Hematopoietic multipotent progenitor cell treated with erythropoietin and hydrocortisone succinate and interleukin-3 and kit ligand, for 4 days (in vitro differentiated cells): ENCODE measurements at places on chromosomes 6 and 20.

- no peak for DNase-seq
These were observed 14.5 kb downstream of the LGSN start for GRCh38 chr6:63305277-63305676.

DNA sequence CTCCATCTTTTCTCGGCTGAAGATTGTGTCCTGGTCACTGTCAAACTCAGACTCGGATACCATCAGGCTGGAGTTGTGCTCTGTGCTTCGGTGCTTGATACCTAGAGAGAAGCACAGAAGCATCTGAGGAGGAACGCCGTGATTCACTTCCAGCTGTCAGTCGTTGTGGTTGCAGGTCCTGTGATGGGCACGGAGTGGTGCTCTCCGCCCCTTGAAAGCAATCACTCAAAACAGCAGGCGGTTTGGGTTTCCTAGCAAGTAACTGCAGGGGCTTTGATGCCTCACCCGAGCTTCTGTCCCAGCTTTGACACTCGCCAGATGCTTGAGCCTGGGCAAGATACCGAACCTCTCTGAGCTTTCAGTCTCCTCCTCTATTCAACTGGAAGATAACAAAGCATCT, 52.5 kb downstream of the ALDH5A1 start:
- DNase-seq, result peak; percentile 43

DNA sequence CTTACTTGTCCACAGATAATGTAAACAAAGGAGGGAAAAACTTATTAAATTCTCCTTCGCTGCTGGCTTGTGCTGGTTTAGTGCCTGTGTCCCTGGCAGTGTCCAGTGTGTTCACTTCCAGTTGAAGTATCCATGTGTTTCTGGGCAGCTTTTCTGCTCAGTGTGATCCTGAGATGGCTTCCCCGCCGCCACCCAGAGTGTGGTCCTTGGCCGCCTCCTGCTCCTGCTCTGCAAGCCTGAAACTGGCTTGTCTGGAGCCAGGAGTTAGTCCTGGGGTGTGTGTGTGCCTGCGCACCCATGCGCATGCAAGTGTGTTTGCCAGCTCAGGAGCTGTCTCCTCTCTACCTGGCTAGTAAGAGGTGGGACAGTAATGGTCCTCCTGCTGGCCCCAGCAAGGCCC, 7.2 kb downstream of the BTBD3 start:
- DNase-seq, result no peak

DNA sequence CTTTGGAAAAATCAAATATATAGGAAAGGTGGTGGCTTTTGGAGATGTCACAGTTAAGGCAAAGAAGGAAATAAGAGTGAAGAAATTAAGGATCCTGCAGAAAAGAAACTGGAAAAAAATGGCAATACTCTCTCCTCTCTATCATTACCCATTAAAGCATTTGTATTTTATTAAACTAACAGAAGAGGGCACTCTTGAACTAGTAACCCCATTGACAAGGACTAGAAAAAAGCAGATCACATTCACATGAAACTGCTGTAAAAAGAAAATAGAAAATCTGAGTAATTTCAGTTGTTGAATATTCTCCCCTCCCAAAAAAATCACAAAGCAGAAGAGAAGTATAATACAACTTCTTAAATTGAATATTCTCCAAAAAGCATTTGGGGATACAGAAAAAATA, 104.1 kb upstream of the SLC35B3 start:
- peak; percentile 23 for DNase-seq

GRCh38 chr20:25237610-25238318, 10.1 kb upstream of the PYGB start:
- peak; percentile 43 for DNase-seq

DNA sequence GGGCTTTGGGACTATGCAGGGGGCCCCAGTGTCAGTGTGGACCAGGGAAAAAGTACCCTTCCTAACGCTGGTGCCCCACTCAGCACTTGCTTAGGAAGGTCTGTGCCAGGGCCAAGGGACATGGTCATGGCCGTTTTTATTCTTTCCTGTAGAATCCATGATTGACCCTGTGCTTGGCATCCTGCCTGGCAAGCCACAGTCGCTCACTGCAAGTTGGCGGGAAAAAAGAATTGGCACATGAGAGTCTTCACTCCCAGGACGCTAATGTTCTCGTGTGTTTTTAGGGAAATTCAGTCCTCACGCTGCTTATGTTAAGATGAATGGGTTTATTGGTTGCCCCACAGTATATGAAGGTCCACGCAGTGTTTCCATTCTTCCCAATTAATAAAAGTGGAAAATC, 253.4 kb downstream of the CDH4 start:
- DNase-seq, result no peak

GRCh38 chr20:37456948-37457347, 64.1 kb upstream of the NNAT start:
- no peak for DNase-seq

- DNase-seq, result peak; percentile 56
These were observed 42.4 kb downstream of the TXLNB start for GRCh38 chr6:139249395-139249794.

GRCh38 chr6:156634951-156635371, 142.2 kb upstream of the ARID1B start:
- no peak for DNase-seq

GRCh38 chr6:140256248-140256647, 881.8 kb upstream of the CITED2 start:
- no peak for DNase-seq

DNA sequence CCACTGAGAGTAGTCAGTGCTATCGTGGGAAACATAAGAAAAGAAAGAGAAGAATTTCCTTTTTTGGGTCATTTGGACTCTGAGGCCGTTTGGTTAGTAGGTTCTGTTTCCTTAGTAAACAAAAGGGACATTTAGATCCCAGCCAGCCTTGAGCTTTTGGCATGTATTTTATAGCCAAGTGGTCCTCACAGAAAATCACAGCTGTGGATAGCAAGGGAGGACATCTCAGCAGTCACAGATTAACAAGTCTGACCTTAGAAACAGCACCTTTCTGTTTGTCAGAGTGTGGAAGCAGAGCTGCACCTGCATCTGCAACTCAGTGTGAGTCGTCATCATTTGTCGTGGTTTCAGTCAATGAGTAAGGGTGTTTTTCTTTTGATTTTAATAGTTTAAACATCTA, 40.5 kb downstream of the FAM120B start:
- DNase-seq, result no peak

DNA sequence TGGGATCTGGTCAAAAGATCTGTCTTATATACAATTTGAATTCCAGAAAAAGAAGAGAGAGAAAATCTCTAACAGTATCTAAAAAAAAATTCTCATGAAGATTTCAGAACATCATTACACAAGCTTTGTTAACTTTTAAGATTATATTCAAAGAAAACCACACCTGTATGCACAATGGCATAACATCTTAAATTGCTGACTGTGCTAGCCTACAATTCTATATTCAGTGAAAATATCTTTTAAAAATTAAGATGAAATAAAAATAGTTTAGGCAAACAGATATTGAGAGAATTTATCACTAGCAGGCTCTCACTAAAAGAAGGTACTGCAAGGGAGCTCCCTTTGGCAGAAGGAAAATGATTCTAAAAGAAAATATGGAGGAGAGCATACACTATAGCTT, 100.3 kb downstream of the BCKDHB start:
- DNase-seq, result no peak

- peak; percentile 53 for DNase-seq
These were observed 57.4 kb upstream of the FOXC1 start for GRCh38 chr6:1552296-1552761.

DNA sequence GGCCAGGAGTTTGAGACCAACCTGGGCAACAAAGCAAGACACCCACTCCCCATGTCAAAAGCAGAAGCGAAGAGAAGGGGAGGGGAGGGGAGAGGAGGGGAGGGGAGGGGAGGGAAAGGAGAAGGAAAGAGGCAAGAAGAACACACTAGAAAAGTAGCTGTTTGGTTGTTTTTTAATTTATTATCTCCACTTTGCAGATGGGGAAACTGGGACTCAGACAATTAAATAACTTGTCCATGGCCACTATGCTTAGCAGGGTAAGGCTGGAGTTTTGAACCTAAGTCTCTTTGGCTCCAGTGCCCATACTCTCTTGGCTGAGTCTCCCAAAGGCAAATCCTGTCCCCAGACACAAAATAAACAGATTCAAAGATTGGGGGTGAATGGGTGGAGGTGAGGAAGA, 12.4 kb upstream of the GHRH start:
- DNase-seq, result no peak

GRCh38 chr6:1726341-1726768, 116.6 kb downstream of the FOXC1 start:
- no peak for DNase-seq

GRCh38 chr6:118897386-118897785, 3.4 kb downstream of the ASF1A start:
- DNase-seq, result no peak

- DNase-seq, result no peak
These were observed 694.9 kb downstream of the PRKN start for GRCh38 chr6:162032620-162033019.

GRCh38 chr20:20199361-20200160, 147.2 kb downstream of the CFAP61 start:
- no peak for DNase-seq

DNA sequence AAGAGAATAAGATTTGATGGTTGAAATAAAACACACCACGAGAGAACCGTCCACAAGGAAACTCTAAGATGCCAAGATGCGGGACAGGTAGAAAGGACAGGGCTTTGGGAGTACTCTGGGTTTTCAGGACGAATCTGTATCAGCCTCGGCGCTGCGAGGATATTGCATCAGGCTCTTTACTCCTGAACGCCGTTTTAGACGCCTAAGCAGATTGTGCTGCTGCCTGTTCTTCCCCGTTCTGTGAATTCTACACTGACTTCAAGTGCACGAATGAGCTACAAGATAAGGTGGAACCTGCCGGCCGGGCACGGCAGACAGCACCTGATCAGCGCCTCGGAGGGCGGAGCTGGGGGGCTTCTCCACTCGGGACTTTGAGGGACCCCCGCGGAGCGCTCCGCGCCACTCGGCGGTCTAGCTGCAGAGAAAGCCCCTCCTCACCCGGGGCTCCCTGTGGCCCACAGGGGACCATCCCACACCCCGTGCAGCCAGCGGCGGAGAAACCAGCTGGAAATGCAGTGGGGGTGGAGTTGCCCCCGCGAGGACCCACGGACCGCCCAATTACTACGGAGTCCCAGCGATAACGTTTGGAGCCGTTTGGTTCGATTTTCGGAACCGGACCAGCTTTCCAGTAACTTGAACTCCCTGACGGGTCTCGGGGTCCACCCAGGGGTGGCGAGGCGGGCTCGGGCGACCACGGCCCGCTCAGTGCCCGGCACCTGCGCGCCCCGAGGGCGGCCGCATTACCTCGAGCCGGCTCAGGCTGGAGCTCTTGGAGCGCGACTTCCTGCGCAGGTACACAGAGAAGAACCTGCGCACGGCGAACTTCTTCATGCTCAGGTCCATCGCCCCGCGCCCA, 646 bp downstream of the RPS6KA2 start:
- peak; percentile 56 for DNase-seq

DNA sequence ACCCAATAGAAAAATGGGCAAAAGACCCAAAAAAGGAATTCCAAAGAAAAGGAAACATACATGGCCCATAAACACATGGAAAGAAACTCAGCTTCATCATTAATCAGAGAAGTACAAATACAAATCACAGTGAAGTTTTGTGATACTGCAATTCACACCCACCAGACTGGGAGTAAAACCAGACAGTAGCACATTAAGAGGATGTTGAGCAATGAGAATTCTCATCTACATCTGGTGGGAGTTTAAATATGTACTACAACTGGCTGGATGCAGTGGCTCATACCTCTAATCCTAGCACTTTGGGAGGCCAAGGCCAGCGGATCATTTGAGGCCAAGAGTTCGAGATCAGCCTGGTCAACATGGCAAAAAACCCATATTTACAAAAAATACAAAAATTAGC, 125.7 kb upstream of the PHACTR1 start:
- no peak for DNase-seq

DNA sequence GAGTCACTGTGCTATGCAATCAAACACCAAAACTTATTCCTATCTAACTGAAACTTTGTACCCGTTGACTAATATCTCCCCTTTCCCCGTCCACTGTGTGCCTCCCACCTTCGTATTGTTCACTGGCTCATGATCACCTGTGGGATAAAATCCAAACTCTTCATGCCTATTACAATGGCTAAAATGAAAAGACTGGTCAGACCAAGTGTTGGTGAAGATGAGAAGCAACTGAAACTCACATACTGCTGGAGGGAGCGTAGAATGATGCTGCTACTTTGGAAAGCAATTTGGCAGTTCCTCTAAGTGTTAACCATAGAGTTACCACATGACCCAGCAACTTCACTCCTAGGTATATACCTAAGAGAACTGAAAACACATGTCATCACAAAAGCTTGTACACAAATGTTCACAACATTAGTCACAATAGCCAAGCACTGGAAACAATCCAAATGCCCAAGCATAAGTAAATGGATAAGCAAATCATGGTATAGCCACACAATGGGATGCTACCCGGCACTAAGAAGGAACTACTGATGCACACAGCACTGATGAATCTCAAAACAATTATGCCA, 13.1 kb downstream of the RPS10 start:
- DNase-seq, result no peak

DNA sequence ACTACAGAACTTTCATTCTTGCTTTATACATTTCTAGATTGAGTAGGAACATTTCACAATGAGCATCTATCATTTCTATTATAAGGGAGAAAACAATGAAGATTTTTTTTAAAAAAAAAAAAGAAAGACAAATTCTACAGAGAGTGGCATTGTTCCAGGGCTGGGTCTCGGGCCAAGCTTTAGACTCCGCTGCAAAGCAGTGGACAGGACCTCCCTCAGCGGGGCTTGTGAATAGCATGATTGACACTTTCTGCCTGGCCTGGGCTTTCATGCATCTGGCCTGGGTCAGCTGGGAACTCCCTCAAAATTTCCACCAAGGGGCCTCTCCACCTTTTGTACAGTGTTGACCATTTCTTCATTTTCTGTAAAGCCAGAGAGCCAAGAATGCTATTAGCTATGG, 55.8 kb upstream of the HIVEP2 start:
- DNase-seq, result no peak

GRCh38 chr6:20674664-20675063, 140.4 kb downstream of the CDKAL1 start:
- DNase-seq, result no peak

GRCh38 chr20:54122189-54122588, 51.6 kb downstream of the CYP24A1 start:
- no peak for DNase-seq

DNA sequence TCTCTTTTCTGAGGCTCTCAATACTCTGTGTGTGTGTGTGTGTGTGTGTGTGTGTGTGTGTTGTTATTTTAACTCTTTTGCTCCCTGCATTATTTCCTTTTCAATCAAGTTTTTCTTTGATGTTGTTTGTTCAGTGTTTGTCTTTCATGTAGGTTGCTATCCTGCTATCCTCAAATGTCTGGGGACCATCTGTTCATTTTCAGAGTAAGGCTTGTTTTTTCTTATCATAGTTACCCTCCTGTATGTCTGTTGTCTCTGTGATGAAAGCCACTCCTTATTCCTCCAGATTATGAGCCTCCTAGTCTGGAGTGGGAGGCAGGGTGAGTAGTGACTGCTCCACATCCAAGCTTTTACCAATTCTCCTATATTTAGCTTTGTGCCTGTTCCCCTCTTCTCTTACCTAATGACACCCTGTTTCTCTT, 9.2 kb downstream of the ENPP3 start:
- DNase-seq, result peak; percentile 71
